CD8-positive, alpha-beta memory T cell (primary cell): ENCODE measurements at places on chromosomes 7 and 10. TPM values are rescaled to one million over a fixed set of nuclear protein-coding genes. Genes with fewer than 3 reads are reported as not detected.

TMEM229A gene
- total RNA-seq: not detected

NPFFR1 gene
- not detected for total RNA-seq

OR2A1 gene
- total RNA-seq: not detected

TBXAS1 gene
- total RNA-seq: 1.7 TPM

UNCX gene
- total RNA-seq: not detected

UNC5B gene
- total RNA-seq: 0.11 TPM

DHX32 gene
- total RNA-seq: 10.7 TPM

DNA sequence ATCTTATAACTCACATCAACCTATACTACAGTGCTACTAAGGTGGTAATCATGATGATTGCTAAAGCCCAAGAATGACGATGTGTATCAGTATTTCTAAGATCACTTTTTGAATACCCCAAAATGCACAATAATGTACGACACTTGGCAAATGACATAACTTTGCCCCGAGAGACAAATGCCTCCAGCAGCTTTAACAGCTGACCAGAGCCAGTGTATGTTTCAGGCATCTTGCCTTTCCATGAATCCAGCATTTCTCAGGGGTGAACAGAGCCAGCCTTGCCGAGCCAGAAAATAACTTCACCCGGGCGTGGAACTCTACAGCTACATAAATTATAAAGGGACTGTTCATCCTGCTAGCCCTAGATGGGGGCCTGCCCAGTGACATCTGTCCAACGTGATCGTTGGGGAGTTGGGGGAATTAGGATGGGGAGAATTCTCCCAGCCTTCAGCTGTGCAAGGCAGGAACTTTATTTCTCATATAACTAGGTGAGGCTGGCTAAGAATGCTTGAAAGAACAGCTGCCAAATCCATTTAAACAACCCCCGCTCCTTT lies 1.8 kb downstream of the IGFBP3 start:
- no peak for DNase-seq

GRCh38 chr7:102426268-102427018 lies 6.9 kb upstream of the ORAI2 start:
- DNase-seq: peak; percentile 58

DNA sequence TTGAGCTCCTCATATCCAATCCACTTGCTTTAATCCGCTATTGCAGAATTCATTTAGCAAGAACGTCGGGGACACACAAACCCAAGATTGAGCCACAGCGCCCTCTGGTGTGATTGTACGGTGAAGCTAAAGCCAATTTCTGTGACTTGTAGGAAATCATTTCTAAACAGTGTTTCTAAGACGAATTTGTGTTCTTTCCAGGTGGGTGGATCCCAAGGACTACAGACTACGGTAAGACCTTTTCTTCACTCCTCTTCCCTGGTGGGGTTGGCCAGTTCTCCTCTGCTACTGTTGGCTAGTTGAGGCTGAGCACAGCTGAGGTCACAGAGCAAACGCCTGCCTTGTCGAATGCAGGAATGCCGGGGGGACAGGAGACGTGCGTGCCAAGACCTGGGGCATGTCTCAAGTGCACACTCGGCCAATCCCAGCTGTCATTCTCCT lies 5.2 kb downstream of the DMBT1 start:
- DNase-seq: peak; percentile 63

DNA sequence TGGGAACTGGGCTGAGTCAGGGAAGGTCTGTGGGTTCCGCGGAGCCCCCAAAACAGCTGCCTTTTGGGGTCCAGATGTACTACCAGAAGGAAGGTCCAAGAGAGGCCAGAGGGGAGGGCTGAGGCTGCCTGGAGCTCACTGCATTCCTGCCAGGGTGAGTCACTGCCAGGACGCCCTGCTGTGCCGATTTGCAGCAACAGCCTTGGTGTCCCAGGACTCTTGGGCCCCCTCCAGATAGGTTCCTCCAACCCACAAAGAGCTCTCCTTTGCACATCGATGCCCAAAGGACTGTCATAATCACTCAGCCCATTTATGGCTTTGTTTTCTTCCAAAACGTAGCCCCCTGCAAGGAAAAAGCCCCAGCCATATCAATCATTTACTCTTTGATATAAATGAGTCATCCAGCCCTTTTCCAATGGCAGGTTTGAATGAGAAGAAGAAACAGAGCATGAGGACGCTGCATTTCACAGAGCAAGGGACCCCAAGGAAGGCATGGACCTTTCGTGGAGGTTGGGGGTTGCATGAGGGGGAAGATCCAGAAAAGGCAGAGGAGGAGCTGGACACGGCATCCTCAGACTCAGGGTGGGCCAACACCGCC lies 32.2 kb upstream of the COL13A1 start:
- DNase-seq: no peak

DNA sequence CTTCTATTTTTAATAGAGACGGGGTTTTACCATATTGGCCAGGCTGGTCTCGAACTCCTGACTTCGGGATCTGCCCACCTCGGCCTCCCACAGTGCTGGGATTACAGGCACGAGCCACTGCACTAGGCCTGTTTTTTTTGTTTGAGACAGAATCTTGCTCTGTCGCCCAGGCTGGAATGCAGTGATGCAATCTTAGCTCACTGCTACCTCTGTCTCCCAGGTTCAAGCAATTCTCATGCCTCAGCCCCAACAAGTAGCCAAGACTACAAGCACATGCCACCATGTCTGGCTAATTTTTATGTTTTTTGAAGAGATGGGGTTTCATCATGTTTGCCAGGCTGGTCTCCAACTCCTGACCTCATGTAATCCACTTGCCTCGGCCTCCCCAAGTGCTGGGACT lies 73.7 kb downstream of the TYW1B start:
- no peak for DNase-seq

GRCh38 chr10:70303730-70304129 lies 19.9 kb upstream of the NPFFR1 start:
- no peak for DNase-seq
